ENCODE measurements at places on chromosomes 7 and 10. TPM values are rescaled to one million over a fixed set of nuclear protein-coding genes. Genes with fewer than 3 reads are reported as not detected.
A peak's percentile ranks its signal among the peaks of the same experiment; 100 is the strongest.

Gene GRB10
- 54.2 TPM for total RNA-seq

Gene NODAL
- total RNA-seq = not detected

Gene CAMK2B
- total RNA-seq = 7.6 TPM

Gene RNF133
- total RNA-seq = 0.58 TPM

Gene GSDME
- total RNA-seq = 4.6 TPM

Gene MSMB
- total RNA-seq = not detected

Gene SFRP4
- total RNA-seq = not detected

Gene ACTL6B
- total RNA-seq = not detected

Gene ORC5
- total RNA-seq = 29.9 TPM

Gene CHRM2
- total RNA-seq = 50.9 TPM

DNA sequence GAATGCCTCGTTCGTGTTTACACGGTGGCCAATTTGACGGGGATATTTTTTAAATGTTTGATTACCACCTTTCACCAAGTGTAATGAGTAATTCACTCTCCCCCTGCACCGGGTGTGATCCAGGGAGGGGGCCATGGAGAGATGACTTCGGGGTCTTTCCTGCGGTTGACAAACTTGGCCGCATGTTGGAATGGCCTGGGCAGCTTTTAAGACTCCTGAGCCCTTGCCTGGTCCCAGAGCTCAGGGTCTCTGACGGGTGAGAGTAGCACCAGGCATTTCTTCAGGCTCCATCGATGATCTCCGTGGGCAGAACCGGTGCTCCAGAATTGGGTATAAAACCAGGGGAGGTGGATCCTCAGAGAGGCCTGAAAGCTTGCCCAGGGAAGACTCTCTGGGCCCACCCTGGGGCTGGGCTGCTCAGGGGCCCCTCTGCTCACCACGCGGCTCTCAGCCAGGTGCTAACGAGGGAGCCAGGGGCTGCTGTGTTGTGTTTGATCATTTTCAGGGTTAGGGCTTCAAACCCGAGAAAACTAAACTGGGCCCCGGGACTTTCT lies 882 bp downstream of the ZNF282 start:
- peaks cover 25% of the 10 kb centered on the region for H3K4me1 ChIP-seq
- DNase-seq = no peak
- peak overlapping the region; percentile 88 for H3K4me3 ChIP-seq
- peak overlapping the region; percentile 87 for H3K27ac ChIP-seq

- no peak overlapping the region for H3K4me3 ChIP-seq
- H3K27me3 ChIP-seq = no peaks in the 10 kb centered on the region
- no peaks in the 10 kb centered on the region for H3K4me1 ChIP-seq
- DNase-seq = no peak
- no peak overlapping the region for H3K27ac ChIP-seq
Observed at GRCh38 chr7:33388332-33388731, 259.0 kb downstream of the BBS9 start.

DNA sequence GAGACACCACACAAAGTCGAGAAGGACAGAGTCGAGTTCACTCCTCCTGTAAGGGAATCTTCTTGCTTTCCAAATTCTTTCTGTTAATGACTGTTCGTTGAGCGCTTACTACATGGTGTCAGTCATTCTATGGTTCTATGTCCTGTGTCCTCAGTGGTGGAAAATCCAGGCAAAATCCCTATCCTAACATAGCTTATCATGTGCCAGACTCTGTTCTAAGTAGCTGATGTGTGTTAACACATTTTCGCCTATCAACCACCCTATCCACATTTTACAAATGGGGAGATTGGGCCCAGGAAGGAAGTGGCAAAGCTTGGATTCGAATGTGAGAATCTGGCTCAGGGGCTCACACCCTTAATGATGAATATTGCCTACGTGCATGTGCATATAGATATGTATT lies 280.1 kb downstream of the GATA3 start:
- peaks cover 38% of the 10 kb centered on the region for H3K27me3 ChIP-seq
- H3K4me3 ChIP-seq = no peak overlapping the region
- H3K36me3 ChIP-seq = no peaks in the 10 kb centered on the region
- H3K27ac ChIP-seq = no peak overlapping the region

- no peaks in the 10 kb centered on the region for H3K36me3 ChIP-seq
- H3K4me1 ChIP-seq = no peaks in the 10 kb centered on the region
- no peaks in the 10 kb centered on the region for H3K27me3 ChIP-seq
- no peak overlapping the region for H3K27ac ChIP-seq
- no peak for DNase-seq
Observed at GRCh38 chr10:23338155-23338828, 6.3 kb downstream of the C10orf67 start.

GRCh38 chr10:71765906-71766716 lies 7.2 kb downstream of the VSIR start:
- no peaks in the 10 kb centered on the region for H3K27me3 ChIP-seq
- peak overlapping the region; percentile 90 for H3K27ac ChIP-seq
- peaks cover 69% of the 10 kb centered on the region for H3K4me1 ChIP-seq
- DNase-seq = no peak
- H3K4me3 ChIP-seq = no peak overlapping the region

- no peak for DNase-seq
- H3K27me3 ChIP-seq = no peaks in the 10 kb centered on the region
- H3K27ac ChIP-seq = no peak overlapping the region
- H3K36me3 ChIP-seq = no peaks in the 10 kb centered on the region
- H3K4me1 ChIP-seq = no peaks in the 10 kb centered on the region
Observed at GRCh38 chr10:2744547-2745200, 322.7 kb upstream of the PFKP start.

DNA sequence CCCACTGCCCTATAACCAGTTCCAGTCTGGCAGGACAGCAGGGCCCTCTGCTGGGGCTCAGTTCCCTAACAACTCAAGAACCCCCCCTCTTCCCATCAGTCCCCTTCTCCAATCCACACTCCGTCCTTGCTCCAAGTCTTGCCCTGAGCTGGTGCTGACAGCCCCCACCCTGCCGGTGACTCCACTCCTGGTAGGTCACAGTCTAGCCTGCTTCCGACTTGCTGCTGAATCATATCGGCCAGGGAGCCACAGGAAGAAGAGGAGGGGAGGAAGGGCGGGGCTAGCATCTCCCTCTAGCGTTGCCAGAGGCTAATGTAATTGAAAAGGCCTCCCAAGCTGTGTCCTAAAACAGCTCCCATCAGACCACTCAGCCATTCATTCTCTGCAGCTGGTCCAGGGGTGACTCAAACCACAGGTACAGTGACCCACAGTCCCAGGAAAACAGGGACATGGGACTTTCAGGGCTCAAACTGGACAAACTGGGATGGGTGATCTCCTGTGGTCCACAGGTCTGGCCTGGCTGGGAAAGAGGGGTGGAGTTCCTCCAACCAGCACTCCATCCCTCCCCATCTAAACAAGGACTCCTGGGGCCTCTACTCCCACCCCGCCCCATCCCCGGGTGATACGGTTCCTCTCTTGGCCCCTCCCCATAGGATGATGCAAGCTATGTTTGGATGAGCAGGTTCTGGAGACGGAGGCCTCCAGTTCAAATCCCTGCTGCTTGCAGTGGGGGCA lies 158.8 kb downstream of the SH3PXD2A start:
- H3K27ac ChIP-seq = peak overlapping the region; percentile 36
- peaks cover 28% of the 10 kb centered on the region for H3K4me1 ChIP-seq
- no peak overlapping the region for H3K4me3 ChIP-seq
- H3K36me3 ChIP-seq = no peaks in the 10 kb centered on the region

GRCh38 chr7:115267503-115267902 lies 345.6 kb downstream of the MDFIC start:
- no peaks in the 10 kb centered on the region for H3K4me1 ChIP-seq
- no peaks in the 10 kb centered on the region for H3K36me3 ChIP-seq
- H3K27me3 ChIP-seq = no peaks in the 10 kb centered on the region
- no peak overlapping the region for H3K27ac ChIP-seq
- DNase-seq = no peak

- peak overlapping the region; percentile 42 for H3K27ac ChIP-seq
- peak; percentile 42 for DNase-seq
- no peaks in the 10 kb centered on the region for H3K27me3 ChIP-seq
- no peaks in the 10 kb centered on the region for H3K36me3 ChIP-seq
Observed at GRCh38 chr10:31751051-31751737, 177.4 kb downstream of the ARHGAP12 start.

DNA sequence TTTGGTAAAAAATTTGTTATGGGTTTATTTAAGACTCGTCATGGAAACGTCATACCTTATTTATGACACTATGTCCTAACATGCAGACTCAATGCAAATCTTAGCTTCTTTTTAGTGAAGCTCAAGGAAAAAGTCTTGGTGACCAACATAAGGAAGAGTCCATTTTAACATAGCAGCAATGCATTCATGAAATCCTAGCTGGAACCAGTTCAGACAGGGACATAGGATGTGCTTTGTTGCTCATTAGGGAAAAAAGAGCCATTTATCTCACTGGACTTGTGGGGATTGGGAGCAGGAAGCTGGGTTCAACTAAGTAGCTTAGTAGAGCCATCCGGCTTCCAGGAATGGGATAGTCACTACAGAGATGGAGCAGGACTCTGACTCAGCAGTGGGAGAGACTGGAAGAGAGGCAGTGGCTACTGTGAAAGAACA lies 100.7 kb upstream of the DKK1 start:
- H3K4me3 ChIP-seq = no peak overlapping the region
- no peaks in the 10 kb centered on the region for H3K27me3 ChIP-seq
- no peak for DNase-seq
- peak overlapping the region; percentile 63 for H3K27ac ChIP-seq
- no peaks in the 10 kb centered on the region for H3K36me3 ChIP-seq

DNA sequence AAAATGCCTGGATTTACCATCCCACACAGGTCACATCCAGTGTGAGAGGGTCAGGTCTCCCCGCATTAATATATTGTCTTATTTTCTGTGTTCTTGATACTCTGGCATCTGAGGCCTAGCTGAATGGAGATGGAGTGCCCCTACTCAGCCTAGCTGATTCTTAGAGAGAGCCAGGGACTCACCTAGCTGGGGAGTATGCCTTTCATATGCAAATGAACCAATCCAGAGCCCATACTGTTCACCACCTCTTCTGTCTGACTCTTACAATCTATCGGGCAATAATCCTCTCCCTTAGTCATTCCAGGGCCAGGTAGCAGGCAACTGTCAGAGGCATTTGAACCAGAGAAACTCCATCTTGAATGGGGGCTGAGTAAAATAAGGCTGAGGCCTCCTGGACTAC lies 46.3 kb downstream of the LBX1 start:
- no peaks in the 10 kb centered on the region for H3K4me1 ChIP-seq
- H3K27ac ChIP-seq = no peak overlapping the region
- H3K27me3 ChIP-seq = peaks cover 52% of the 10 kb centered on the region
- no peak for DNase-seq
- H3K4me3 ChIP-seq = no peak overlapping the region

DNA sequence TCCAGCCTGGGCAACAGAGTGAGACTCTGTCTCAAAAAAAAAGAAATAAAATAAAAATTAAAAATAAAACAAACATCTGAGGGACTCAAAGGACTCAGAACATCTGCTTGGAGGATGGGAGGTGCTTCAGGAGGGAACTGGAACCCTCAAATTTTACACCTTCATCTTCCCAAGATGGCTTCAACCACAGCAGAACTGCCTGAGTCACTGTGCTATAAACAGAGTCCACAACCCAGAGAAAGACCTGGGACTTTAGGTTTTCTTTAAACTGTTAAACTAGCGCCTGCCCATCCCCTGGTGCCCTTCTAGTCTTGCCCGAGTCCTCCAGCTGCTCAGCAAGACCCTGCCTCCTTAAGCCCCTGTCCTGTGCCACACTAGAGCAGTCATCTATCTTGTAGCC lies 40.8 kb downstream of the RGS10 start:
- no peak for DNase-seq
- H3K4me1 ChIP-seq = peaks cover 8% of the 10 kb centered on the region
- H3K4me3 ChIP-seq = no peak overlapping the region
- H3K27me3 ChIP-seq = no peaks in the 10 kb centered on the region
- peak overlapping the region; percentile 34 for H3K27ac ChIP-seq

- DNase-seq = no peak
- peaks cover 43% of the 10 kb centered on the region for H3K4me1 ChIP-seq
- no peaks in the 10 kb centered on the region for H3K36me3 ChIP-seq
- H3K27ac ChIP-seq = no peak overlapping the region
Observed at GRCh38 chr10:35133586-35133985, 6.9 kb downstream of the CREM start.

GRCh38 chr10:91410638-91411371 lies 661 bp downstream of the HECTD2 start:
- no peak for DNase-seq
- H3K4me1 ChIP-seq = no peaks in the 10 kb centered on the region
- no peaks in the 10 kb centered on the region for H3K36me3 ChIP-seq
- H3K4me3 ChIP-seq = peak overlapping the region; percentile 88

DNA sequence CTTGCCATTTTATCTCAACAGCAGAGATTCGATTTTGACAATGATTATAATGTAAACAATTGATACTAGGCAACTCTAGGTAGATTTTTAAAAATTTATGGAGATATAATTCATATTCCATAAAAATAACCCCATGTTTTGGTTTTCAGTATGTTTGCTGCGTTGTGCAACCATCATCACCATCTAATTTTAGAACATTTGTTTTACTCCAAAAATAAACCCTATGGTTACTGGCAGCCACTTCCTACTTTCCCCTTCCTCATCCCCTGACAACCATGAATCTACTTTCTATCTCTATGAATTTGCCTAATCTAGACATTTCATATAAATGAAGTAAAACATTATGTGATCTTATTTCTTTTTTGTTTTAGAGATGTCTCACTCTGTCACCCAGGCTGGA lies 401.9 kb downstream of the THSD7A start:
- no peak overlapping the region for H3K4me3 ChIP-seq
- no peaks in the 10 kb centered on the region for H3K36me3 ChIP-seq
- DNase-seq = no peak
- H3K27me3 ChIP-seq = no peaks in the 10 kb centered on the region
- no peaks in the 10 kb centered on the region for H3K4me1 ChIP-seq

GRCh38 chr10:17038627-17039026 lies 91.0 kb downstream of the CUBN start:
- H3K27me3 ChIP-seq = no peaks in the 10 kb centered on the region
- H3K36me3 ChIP-seq = no peaks in the 10 kb centered on the region
- H3K4me3 ChIP-seq = no peak overlapping the region
- H3K27ac ChIP-seq = no peak overlapping the region
- DNase-seq = no peak
- H3K4me1 ChIP-seq = no peaks in the 10 kb centered on the region

DNA sequence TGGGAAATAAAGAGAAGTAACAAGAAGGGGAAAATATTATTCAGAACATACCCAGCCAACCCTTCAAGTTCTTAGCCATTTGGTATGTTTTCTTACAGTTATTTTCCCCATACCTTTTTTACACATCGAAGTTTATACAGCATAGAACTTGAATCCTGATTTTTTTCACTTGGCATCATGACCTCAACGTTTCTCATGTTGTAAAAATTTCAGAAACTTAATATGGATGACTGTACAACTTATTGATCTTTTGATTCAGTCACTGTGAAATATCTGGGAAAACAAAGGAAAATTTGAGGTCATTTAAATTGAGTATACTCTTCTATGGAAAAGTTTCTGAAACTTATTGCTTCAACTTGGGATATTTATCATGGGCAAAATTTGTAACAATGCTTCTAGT lies 103.6 kb upstream of the FAM171A1 start:
- no peak overlapping the region for H3K27ac ChIP-seq
- H3K27me3 ChIP-seq = no peaks in the 10 kb centered on the region
- H3K4me1 ChIP-seq = no peaks in the 10 kb centered on the region
- H3K36me3 ChIP-seq = no peaks in the 10 kb centered on the region
- DNase-seq = no peak
